ENCODE measurements at places on chromosomes 4 and X.

- no peak for DNase-seq
Observed at GRCh38 chr4:143354990-143355389, 18.3 kb downstream of the GAB1 start.

GRCh38 chrX:115259238-115259875 lies 25.5 kb upstream of the LRCH2 start:
- DNase-seq: no peak

- no peak for DNase-seq
Observed at GRCh38 chrX:105694839-105695238, 127.5 kb upstream of the NRK start.

GRCh38 chr4:140153419-140153717 lies 616 bp downstream of the MAML3 start:
- no peak for DNase-seq

GRCh38 chr4:174334628-174335027 lies 50.9 kb downstream of the CEP44 start:
- DNase-seq: no peak

- no peak for DNase-seq
Observed at GRCh38 chrX:3963980-3964379, 250.5 kb upstream of the PRKX start.

- DNase-seq: no peak
Observed at GRCh38 chr4:119300101-119300978, 21.6 kb downstream of the FABP2 start.

DNA sequence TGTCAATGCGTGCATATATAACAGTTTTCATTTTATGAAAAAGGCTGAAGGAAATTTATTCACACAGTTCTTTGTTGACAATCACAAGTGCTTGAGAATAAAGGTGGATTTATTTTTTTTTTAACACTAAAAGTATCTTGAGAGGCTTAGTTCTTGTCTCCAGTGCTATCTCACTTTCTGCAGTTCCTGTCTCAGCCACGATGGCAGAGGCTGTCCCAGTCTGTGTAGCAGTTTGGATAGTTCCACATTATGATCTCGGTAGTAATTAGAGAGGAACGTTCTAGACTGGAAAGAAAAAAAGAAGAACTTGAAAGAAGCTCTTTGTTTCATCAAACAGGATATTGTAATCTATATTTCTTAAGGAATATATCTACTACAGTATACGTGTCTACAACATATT lies 229.0 kb downstream of the UGT8 start:
- no peak for DNase-seq

DNA sequence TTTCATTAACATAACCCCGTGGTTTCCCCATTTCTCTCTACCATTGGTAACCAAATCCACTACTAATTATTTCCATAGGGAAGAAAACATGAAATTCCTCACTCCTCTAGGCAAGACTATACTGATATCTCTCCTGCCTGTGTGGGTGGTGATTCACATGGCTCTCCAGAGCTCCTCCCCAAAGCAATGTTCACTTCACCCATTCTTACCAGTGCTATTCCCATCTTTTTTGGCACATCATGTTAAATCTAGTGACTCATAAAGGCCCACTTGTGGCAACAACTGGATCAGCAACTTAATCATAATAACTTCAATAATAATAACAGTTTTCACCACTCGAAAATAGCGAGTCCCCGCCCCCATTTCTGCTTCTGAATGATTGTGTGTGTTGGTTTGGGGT lies 6.1 kb upstream of the HCCS start:
- DNase-seq: no peak

DNA sequence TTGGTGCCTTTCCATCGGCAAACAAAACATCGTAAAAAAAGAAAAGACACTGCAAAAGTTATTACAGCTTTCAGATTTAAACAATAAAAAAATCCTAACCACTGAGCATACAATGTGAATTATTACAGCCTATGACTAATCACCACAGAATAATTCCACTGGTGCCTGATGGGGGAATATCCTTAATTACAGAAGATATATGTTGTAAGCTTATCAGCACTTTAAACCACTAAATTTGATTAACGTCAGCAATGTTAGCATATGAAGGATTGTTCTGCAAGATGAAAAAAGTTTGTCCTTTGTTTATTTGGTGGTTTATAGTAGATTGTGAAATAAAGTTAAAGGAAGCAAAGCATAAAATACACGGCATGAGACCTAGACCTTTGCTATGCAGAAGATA lies 210.2 kb upstream of the ADAMTS3 start:
- no peak for DNase-seq
